Keratinocyte (primary cell): ENCODE measurements at places on chromosomes 16 and 17. TPM values are rescaled to one million over a fixed set of nuclear protein-coding genes. Genes with fewer than 3 reads are reported as not detected.

- no peak for DNase-seq
These were observed 29.6 kb upstream of the SHISA9 start for GRCh38 chr16:12871784-12872183.

DNA sequence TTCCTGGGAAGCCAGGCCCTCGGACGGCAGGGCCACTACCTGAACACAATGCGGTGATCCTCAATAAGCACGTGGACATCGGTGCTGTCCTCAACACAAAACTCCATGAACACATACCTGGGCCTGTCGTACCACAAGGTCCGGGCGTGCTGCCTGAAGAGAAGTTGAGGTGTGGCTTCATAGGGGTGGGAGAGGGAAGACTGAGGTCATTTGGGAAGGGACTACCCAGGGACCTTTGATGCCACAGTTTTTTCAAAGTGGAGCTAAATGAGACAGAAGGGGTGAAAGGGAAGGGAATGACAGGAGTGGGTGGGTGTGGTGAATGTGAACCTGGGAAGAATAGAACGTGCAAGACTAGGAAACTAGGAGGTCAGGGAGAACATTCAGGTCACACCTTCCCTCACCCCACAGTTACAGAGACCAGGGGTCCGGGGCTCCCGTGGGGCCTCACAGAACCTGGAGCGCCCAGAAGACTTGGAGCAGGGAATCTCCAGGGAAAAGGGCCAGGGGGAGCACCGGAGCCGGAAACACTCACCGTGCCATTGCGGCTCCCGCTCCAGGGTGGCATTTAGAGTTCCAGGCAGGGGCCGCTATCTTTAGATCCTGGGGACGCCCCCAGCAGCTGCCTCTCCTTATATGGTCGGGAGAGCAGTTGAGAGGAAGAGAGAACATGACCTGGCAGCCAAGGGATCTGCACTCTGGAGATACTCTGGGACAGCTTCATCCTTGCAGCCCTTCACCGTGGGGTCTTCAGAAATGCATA is at the start of gene PTGES3L:
PTGES3L (minus strand) TSS at position 570 of the 763 bp plus-strand sequence; CDS start at position 543, 27 bp downstream.
- DNase-seq = no peak

JPT1 gene
- polyA plus RNA-seq = 67.5 to 452 TPM (median 142 TPM) in 3 replicates

- no peak for DNase-seq
These were observed 21.6 kb upstream of the SMPD3 start for GRCh38 chr16:68469796-68470460.

DNA sequence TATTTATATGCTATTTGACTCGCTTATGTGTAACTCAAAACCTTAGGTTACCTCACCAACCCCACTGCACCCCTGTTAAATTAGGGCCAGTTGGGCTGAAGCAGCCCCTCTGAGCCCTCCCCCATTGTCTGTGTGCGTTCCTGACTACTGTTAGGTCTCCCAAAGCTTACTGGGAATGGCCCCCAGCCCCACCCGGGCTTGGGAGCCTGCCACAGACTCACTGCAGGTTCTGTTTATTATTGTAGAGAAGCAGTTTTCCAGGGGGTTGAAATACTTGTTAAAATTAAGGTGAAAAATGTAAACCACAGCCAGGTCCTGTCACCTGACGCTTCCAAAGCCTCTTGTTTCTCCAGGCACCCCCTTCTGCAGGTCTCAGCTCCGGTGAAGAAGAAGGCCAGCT is 151.7 kb downstream of the FOXL1 start:
- no peak for DNase-seq

DNA sequence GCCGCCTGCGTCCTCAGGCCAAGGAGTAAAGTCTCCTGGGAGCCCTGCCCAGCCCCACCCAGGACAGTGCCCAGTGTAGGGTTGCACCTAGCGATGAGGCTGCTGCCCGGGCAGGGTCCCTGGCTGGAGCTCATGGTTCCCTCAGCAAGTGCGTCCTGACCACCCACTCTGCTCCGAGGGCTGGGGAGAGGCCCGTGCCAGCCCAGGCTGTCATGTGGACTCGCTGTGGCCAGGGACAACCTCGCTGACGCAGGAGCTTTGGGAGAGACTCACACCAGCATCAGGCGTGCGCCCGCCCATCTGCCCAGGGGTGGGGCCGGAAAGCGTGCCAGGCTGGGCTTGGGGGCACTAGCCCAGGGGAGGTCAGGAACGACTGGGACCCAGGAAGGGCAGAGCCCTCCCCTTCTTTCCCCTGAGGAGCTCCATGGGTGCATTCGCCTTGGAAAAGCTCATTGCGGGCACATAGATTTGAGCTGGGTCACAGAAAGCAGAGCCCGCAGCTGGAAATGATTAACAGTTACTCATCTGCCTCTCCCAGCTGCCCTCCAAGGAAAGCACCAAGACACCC is 19.7 kb downstream of the DPEP1 start:
- peak; percentile 71 for DNase-seq

DNA sequence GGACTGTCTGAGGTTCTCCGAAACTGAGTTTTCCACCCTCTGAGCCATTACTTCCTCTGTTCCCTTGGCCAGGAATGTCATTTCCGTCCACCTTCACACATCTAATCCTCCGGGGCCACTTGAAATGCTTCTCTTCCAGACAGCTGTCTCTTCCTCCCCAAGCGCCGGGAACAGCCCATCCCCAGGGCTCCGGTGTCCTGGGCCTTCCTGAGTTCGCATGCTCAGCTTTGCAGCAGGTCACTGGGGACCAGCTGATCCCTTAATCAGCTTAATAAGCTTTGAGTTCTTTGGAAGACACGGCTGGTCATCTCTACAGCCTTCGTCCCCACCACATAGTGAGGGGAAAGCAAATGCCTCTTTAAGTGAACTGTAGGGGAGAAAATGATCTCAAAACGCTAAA is 123.4 kb downstream of the DYNLRB2 start:
- no peak for DNase-seq

KCNJ12 gene
- polyA plus RNA-seq = 0.04 to 0.15 TPM (median 0.07 TPM) in 3 replicates

- no peak for DNase-seq
These were observed 148.0 kb downstream of the FOXL1 start for GRCh38 chr16:86726340-86726739.

P2RX5 gene
- 0.43 to 0.97 TPM (median 0.63 TPM) in 3 replicates for polyA plus RNA-seq

OR2C1 gene
- polyA plus RNA-seq = 0.14 to 0.15 TPM (median 0.14 TPM) in 3 replicates

CD300E gene
- not detected in 3 replicates for polyA plus RNA-seq

- DNase-seq = no peak
These were observed 49.4 kb downstream of the MEAK7 start for GRCh38 chr16:84455031-84455430.

GRCh38 chr17:66123163-66123562 is 68.8 kb downstream of the CEP112 start:
- no peak for DNase-seq

- DNase-seq = no peak
These were observed 7.4 kb downstream of the SMIM5 start for GRCh38 chr17:75640556-75641119.
